Posterior cingulate gyrus (tissue), 11 donors: ENCODE measurements at places on chromosomes 13 and 19.

GRCh38 chr13:98796798-98797197, 44.3 kb upstream of the SLC15A1 start:
- no peak for DNase-seq

DNA sequence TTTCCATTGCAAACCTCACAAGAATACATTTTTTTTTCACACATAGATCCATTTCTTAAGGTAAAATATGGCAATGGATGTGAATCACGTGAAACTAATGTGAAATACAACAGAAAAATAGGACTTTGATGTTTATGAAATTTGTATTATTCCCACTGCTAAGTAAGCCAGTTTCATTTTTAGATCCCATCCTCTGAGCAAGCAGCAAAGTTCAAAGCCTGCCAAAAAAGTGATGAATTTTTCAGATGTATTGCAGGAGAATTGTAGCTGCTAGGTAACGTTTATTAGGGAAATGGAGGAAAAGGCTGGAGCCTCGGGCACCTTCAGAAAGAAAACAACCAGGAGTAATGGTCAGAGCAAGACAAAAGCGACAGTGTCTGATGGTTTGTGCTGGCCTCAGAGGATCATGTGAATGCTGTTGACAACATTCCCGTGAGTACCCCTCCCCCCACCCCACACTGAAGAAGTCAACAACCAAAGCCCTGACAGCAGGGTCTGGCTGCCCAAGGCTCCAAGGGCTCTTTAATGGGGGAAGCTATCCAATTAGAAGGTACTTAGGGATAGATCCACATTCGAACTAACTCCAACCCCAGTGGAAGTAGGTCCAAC, 95.5 kb downstream of the OXGR1 start:
- peak; percentile 5 for DNase-seq

DNA sequence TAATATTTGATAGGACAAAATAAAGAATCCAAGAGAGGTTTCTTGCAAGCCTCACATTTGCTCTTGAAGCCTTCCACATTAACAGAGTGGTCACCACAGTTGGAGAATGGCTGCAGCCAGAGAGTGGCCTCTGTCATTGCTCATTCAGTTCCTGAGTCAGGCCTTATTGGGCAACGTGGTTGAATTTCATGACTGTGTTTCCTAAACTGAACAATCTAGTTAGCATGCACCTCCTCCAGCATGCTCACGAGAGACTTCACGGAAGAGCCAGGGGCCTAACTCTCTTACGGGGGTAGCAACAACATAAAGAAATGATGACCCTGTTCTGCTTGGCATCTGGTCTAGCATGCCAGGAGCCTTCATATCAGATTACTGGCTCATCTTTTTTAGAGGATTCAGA, 9.6 kb upstream of the UBL3 start:
- no peak for DNase-seq

DNA sequence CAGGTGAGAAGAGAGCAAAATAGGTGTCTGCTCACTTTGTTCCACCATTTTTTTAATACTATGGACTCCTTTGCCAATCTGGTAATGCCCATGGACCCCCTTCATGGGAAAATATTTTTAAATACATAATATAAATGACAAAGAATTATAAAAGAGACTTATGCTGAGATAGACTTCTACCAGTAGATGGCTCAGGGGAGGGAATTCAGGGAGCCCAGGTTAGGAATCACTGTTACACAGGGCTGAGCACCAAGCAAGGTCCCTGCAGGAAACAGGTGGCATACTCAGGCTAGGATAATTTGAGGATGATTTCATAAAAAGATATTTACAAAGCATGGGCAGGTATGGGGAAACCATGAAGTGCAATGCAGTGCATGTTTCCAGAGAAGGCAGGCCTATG, 525.9 kb downstream of the FGF9 start:
- DNase-seq, result no peak

- DNase-seq, result no peak
These were observed 536 bp downstream of the FAM32A start for GRCh38 chr19:16185768-16186123.

DNA sequence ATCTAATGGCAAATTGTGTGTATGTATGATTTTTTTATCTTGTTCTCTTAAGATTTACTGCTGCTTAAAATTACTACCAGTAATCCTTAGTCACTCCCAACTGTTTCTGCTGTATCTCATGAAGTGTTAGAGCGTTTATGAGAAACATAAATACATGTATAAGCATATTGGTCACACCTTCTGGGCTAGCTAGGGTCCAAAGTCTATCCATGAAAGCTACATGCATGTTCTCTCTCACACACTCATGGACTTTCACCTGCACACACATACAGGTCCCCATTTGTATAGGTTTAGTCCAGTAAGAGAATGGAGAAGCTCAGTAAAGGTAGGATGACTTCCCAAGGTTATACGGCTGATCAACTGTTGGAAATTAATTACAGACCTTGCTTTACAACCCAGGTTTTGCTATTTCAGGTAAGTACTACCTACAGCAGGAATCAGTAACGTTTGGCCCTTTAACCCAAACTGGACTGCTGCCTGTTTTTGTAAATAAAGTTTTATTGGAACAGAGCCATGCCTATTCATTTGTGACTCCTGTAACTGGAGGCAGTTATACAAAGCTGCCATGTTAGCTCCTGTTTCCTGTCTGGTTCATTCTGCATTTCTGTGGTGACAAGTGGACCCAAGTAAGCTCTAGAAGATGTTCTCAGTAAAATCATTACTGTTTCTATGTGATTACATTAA, 15.3 kb downstream of the METTL21C start:
- DNase-seq, result no peak

- DNase-seq, result peak; percentile 71
These were observed 6.6 kb upstream of the DHDH start for GRCh38 chr19:48926909-48927308.

DNA sequence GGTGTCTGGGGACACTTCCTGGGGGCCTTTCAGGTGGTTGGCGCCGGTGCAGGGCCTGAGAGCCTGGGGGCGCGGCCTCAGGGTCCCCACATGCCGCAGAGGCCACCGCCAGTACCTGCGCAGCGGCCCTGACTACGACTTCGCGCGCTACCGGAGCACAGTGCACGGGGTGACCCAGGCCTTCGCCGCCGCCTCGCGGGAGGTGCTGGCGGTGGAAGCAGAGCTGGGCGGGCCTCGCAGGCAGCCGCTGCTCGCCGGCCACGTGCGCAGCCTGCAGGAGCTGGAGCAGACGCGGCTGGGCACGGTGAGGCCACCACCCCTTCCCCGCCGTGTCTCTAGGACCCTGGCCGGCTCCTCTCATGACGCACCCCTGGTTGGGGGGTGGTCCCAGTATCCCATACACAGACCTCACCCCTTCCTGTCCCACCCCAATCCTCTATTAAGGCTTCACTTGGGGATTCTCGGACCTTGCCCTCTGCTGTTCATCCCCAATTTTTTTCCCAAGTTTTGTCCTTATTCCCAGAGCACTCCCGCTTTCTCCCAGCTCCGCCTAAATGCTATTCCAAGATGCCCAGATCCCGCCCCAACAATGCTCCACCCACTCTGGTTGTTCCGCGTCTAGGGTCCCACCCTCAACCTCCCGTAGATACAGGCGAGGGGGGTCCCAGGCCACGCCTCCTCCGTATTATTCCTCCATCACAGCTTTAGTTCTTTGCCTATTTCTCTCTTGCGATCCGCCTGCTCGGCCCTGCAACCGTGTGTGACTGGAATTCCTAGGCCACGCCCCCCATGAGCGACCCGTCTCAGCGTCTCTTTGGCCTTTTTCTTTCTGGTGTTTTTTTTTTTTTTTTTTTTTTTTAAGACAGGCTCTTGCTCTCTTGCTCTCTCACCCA, 1.0 kb downstream of the REX1BD start:
- DNase-seq, result no peak

DNA sequence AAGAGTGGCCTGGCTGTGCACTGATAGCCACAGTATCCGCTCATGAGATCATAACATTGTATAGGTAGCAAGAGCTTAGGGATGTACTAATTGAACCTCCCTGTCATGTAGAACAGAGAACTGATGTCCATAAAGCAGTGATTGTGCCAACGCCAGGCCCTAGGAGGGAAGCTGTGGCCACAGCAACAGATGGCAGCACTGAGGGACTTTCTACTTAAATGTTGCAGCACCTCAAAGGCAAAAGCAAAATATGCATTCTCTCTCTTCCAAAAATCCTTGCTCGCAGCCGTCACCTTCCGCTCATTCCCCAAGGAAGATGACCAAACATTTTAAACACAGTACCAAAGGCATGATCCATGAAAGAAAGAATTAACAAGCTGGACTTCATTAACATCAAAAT, 32.3 kb downstream of the COL4A1 start:
- no peak for DNase-seq

DNA sequence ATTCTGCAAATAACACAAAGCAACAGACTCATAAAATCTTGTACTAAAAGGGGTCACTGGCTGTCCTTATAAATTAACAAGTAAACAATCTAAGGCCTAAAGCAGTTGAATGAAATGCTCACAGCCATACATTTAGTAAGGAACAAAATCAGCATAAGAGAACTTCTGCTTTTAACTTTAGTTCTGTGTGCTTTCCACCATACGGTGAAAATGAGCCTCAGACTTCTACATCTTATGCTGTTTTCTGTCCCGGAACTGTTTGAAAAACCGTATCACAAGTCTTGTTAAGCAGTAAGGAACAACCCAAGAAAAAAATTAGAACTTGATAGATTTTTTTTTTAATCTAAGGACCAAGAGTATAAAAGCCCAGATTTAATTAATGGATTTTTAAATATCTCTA, 549.1 kb upstream of the MIR17HG start:
- no peak for DNase-seq

DNA sequence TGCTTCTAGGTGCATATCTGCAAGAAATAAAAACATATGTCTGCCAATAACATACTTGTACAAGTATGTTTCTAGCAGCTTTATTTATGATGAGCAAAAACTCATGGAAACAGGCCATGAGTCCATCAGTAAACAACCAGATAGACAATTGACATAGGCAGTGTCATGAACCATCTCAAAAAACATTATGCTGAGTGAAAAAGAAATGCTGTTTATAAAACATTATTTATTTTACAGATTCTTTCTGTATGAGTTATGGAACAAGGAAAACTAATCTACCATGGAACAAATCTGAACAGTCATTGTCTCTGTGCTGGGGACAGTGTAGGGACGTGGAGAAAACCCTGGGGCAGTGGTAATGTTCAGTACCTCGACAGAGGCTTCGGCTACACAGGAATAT, 283.9 kb downstream of the UQCRFS1 start:
- DNase-seq, result no peak

DNA sequence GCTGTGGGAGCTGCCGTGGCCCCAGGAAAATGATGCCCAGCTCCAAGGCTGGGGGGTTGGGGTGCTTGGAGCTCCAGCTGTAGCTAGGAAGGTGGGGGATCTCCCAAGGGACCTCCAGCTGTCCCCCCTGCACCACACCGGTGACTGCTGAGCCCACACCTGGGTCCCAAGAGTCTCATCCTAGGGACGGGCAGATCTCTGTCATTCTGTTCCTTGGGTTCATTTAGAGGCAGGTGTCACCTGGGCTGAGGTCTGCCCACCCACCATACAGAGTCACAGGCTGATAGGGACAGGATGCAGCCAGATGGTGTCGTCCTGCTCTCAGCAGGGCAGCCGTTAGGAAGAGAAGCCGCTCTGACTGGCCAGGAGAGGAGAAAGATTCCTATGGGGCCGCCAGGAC, 5.3 kb downstream of the F2RL3 start:
- DNase-seq, result no peak

GRCh38 chr13:99033814-99034213, 56.0 kb upstream of the DOCK9 start:
- no peak for DNase-seq

DNA sequence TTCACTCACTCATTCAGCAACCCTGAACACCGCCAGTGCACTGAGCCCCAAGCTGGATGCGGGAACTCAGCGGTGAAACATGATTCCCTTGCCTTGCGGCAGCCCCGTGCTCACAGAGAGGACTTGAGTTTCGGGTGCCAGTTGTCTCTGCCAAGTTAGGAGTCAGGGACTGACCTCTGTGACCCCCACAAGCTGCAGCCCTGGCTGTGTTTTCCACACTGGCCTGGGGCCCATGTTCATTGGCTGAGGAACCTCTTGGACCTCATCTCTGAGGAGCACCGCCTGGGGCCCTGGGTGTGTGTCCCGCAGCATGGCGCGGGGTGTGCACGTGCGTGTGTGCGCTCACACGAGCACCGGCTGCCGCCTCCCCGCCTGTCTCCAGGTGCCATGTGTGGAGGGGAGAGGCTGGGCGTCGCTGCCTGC, 31.0 kb downstream of the CAPN12 start:
- no peak for DNase-seq

DNA sequence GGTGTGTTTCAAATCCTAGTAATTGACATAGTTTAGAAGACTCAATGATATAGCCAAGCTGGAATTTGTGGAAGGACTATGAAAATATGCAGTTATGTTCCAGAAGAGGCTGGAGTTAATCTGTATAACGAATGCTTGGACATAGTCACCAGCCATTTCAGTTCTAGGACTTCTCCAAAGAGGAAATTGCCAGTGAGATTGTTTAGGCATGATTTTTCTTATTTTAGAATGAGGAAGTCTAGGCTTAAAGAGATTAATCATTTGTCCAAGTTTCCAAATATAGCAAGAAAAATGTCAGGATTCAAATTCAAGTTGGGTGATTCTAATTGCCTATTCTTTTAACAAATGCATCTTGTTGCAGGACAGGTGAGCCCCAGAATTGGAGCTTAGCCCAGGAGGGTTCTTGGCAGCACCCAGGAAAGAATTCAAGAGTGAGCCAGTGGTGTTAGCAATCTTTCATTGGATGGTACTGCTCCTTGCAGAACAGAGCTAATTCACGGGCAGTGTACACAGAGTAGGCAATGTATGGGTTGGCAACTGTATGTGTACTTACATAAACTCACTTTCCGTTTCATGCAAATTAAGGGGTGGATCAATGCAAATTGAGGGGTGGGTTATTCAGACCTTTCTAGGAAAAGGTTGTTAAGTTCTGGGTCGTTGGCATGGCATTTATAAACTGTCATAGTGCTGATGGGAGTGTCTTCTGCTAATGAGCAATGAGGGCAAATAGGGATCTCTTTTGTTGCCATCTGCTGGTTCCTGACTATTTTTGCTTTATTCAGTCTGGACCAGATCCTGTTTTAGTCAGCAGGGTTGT, 763.1 kb upstream of the SLITRK1 start:
- DNase-seq, result no peak

DNA sequence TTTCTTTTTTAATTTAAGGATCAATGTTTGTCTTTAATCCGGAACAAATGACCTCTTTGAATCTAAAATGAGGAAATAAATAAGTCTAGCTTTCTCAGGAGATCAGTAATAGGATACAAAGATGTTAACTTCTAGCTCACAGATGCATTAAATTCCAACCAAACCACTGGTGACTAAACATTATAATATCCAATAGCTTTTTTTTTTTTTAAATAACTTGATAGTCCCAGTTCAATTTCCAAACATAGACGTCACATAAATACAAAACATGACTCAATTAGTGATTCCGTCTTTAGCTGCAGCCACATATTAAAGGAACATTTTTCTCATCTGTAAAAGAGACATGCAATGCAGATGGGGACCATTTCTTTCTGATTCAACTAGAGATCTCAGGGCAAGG, 390.5 kb upstream of the PCDH9 start:
- DNase-seq, result no peak

DNA sequence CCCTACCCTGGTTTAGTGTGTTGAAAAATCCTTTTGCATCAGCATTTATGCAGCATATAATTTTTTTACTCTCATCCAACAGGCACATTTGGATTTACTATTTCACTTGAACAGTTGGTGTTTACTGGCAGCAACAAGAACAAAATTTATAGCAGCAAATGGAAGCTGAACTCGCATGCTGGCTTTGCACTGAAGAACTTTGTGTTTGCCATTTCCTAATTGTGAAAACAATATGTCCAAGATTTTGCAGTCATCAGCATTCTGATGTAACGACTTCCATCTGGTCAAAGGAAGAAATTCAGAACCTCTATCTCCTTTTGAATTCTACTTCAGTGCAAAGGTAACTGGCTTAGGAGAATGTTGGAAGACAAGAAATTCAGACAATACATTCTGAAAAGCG, 131.0 kb downstream of the DLEU7 start:
- DNase-seq, result no peak
